ENCODE measurements at places on chromosomes 12 and 14.

GRCh38 chr12:76670776-76671175, 93.1 kb upstream of the ZDHHC17 start:
- DNase-seq, result no peak

GRCh38 chr14:61542848-61543790, 152.2 kb upstream of the HIF1A start:
- DNase-seq, result no peak

DNA sequence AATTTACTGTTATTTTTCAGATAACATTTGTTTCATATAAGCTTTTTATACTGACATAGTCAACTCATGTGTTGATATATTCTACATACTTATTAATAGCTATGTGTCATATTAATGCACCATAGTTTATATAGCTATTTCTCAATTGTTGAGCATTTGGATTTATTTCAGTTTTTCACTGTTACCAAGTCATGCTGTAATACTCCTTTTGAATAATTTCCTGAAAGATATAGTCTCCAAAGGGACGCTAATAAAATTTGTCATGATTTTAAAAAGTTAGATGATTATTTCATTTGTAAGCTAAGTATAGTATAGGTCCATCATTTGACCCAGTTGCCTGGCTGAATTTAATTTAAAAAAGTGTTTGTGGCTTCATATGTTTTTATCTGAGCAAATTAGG, 47.8 kb downstream of the ATL1 start:
- no peak for DNase-seq

GRCh38 chr12:124410354-124411175, 115.7 kb downstream of the RFLNA start:
- no peak for DNase-seq

- DNase-seq, result no peak
These were observed 80.0 kb downstream of the LGMN start for GRCh38 chr14:92668276-92668973.

DNA sequence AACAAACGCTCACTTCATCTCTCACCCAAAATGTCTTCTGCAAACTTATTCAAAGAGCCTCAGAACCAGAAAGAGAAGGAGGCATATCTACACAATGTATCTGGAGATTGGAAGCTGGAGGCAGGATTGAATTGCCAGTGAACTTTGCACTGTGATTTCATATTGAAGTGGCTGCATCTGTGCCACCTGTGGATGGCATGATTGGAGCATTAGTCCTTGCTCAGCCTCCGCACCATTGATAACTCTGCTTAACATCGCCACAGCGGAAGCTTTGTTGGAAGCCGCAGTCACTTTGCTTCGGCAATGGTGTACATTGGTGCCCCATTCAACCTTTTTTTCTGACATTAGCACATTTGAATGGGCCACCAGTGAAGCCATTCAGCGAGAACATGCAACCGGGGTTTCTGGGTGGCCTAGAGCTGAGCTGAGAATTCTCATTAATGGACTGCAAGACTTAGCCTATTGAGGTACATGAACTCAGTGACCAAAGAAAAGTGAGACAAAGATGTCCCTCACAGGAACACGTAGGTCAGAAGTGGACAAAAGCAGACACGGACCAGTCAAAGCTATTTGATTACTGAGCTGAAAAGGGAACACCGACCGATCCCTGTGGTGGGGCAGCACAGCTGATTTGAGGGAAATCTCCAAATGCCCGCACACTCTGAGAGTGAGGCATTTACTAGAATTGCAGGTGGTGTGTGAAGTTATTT, 130.4 kb downstream of the BRMS1L start:
- no peak for DNase-seq

DNA sequence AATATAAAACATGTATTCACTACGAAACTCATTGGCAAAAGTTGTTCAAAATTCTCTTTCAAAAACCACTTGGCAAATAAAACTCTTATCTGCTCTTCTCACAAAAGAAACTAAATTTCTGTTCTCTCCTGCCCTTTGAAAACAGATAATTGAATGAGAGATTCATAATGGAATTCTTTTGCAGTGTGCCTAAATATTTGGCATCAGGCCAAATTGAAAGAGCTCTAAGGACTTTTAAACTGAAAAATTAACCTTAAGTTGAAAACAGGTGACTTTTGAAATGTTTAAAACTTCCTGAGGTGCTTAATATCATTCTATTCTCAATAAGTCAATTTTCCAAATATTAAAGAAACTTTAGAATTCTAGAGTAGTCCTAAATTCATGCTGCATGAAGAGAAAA, 136.4 kb downstream of the FSCB start:
- no peak for DNase-seq

DNA sequence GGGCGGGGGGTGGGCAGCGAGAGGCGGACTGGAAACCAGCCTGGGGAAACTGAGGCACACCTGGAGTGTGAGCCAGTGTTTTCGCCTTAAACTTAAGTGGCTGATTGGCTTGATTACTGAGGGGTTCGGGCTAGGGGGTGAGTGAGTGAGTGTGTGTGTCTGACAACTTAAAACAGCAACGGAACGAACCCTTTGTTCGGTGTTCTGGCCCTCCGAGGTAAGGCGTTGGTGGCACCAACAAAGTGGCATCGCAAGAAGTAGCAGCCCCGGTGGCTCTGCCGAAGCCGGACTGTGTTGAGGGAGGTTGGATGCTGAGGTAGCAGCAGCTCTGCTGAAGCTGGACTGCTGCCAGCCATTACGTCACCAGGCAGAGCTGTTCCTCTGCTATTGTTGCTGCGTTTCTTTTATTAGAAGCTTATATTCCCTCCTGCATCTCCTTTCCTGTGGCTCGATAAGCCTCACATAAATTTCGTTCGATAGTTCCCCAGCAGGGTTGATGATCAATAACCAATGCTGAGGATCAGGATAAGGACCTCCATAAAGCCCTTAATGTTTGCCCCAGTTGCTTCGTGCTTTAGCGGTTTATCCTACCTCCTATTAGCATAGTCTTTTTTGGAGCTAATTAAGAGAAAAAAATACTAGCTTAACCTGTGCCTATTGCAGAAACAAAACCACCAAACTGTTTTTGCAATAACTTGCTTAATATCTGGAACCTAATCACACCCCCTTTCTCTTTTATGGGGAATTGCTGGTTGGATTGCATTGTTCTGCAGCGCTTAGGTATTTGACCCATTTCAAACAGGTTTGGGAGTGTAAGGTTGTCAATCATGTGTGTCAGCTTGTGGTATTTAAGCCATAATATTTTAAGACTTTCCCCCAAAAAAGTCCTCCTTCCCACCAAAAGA, 1.3 kb downstream of the GPR137C start:
- peak; percentile 5 for DNase-seq

GRCh38 chr14:23094666-23095195, at the start of gene ACIN1:
Gene ACIN1, minus strand, starts transcription at chr14:23095136. Its CDS starts 24 bp downstream, at chr14:23095112.
- DNase-seq, result no peak

- no peak for DNase-seq
These were observed 134.1 kb upstream of the KRAS start for GRCh38 chr12:25384893-25385248.

DNA sequence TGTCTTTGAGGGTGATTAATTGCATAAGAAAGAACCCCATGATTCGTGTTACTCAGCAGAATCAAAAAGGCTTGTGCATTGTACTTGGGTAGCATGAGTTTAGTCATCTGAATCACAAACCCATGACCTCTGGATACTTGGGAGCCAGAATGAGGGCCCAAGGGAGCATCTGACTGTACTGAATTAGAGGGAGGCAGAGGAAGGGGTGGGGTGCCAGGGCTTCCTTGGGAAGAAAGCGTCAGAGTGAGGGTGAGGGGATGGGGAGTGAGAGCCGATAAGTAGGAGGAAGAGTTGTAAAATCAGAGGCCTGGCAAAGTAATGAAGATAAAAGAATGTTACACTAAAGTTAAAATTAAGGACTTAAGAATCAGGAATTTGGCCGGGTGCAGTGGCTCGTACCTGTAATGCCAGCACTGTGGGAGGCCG, 29.8 kb downstream of the GPRC5D start:
- DNase-seq, result no peak

DNA sequence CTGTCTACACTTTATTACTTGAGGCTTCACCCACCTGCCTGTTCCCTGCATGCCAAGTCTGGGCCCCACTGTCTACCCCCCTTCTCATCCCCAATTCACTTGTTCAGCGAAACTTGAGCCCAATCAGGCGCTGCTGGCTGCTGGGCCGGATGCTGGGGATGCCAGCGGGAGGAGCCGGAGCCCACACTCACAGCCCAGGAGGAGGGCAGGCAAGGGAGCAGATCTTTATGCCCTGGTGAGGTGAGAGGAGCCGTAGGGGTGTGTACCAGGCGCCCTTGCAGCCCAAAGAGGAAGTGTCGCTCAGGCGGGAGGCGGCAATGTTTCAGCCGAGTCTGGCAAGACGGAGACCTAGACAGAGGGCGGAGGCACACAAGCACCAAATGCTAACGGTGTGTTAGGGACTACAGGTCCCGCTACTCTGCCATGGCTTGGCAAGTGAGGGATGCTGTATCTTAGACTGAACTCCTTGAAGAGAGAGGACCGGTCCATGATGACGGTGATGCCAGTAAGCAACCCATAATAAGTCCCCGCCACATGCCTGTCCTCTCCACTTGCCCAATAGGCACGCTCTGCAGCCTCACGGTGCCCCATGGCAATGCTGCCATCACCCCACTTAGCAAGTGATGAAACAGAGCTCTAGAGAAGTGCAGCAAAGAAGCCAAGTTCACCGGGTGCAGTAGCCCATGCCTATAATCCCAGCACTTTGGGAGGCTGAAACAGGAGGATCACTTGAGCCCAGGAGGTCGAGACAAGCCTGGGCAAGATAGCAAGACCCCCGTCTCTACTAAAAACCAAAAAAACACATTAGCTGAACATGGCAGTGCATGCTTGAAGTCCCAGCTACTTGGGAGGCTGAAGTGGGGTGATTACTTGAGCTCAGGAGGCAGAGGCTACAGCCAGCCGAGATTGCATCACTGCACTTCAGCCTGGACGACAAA, 41.6 kb downstream of the LRRC74A start:
- no peak for DNase-seq

DNA sequence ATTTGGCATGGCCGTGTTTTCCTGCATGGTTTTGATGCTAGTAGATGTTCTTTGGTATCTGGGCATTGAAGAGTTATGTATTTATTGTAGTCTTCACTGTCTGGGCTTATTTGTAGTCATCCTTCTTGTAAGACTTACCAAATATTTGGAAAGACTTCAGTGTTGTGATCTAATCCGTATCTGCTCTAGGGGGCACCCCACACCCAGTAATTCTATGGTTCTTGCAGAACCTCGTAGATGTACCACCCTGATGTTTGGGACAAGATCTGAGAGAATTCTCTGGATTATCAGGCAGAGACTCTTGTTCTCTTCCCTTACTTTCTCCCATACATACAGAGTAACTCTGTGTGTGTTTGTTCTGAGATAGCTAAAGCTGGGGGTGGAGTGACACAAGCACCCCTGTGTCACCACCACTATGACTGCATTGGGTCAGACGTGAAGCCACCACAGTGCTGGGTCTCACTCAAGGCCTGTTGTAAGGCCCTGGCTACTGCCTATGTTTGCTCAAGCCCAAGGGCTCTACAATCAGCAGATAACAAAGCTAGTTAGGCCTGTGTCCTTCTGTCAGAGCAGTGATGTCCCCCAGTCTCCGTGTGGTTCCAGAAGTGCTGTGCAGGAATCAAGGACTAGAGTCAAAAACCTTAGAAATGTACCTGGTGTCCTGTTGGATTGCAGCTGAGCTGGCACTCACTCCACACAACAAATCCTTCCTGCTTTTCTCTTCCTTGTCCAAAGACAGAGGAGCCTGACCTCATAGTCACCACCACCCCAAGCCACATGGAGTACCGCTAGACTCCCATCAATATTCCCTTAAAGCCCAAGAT, 9.6 kb downstream of the RDH16 start:
- DNase-seq, result no peak

DNA sequence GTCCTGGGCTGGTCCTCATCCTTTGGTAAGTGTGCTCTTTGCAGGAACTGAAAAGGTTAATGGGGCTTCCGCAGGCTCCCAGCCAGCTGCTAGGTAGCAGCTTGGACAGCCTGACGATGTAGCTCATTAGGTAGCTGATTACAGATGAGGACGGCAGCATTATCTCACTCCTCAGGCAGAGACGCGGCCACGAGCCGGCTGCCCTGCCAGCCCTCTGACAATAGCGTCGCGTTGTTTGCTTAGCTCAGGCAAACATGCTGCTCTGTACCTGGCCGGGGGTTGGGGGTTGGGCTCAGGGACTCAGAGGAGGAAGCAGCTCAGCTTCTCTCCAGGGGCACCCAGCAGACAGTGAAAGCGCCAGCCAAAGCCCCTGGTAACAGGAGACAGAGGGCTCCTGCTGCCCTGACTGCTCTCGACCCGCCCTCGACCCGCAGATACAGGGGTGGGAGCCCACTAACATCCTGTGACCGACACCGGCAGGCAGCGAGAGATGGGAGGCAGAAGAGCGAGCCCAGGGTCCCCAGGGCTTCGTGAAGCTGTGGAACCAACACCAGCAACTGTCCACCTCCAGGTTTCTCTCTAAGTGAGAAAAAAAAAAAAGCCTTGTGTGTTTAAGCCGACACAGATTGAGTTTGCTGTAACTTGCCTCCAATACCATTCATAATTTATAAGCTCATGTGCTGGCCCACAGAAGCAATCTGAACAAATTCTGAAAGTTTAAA, 53.4 kb upstream of the DLK1 start:
- DNase-seq, result no peak

- DNase-seq, result no peak
These were observed 82.3 kb downstream of the PUS7L start for GRCh38 chr12:43676183-43676813.

DNA sequence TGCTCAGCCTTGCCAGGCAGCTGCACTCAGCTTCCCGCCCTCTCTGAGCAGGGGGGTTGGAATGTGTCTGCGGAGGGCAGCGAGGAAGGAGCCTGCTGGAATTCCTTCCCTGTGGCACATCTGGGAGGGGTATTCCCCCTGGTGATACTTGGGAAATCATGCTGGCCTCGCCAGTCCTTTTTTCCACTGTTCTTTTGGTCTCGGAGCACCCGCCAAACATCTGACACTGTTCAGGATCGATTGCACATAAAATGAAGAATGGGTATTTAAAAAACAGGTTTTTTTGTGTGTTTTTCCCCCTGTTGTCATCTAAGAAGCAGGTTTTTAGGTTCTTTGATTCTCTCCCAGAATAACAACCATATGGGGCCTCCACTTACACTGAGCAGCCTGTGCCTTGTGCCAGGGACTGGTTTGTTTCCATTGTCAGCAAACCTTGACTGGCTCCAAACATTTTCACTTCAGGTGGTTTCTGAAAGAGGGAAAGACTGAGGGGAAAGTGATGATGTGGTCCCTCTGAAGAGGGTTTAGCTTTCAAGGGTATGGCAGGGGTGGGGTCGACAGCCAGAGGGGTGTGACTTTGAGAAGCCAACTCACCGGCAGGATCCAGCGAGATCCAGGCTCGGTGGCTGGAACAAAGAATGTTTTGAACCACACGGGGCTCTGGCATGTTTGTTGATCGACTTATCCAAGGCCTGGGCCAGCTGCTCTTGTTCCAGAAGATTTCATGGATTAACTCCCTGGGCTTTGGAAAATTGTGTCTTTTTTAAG, 215.1 kb downstream of the CACNA1C start:
- DNase-seq, result no peak

- DNase-seq, result no peak
These were observed 55.9 kb upstream of the MIS18BP1 start for GRCh38 chr14:45308745-45309397.

Measured in esophagus squamous epithelium (tissue), 5 donors.